ENCODE measurements at places on chromosomes 7 and 10.

GRCh38 chr7:90720984-90721760 is 125.1 kb downstream of the CDK14 start:
- peaks cover 3% of the 10 kb centered on the region for H3K4me1 ChIP-seq
- H3K27ac ChIP-seq: no peak overlapping the region
- no peak for DNase-seq
- H3K27me3 ChIP-seq: no peaks in the 10 kb centered on the region

DNA sequence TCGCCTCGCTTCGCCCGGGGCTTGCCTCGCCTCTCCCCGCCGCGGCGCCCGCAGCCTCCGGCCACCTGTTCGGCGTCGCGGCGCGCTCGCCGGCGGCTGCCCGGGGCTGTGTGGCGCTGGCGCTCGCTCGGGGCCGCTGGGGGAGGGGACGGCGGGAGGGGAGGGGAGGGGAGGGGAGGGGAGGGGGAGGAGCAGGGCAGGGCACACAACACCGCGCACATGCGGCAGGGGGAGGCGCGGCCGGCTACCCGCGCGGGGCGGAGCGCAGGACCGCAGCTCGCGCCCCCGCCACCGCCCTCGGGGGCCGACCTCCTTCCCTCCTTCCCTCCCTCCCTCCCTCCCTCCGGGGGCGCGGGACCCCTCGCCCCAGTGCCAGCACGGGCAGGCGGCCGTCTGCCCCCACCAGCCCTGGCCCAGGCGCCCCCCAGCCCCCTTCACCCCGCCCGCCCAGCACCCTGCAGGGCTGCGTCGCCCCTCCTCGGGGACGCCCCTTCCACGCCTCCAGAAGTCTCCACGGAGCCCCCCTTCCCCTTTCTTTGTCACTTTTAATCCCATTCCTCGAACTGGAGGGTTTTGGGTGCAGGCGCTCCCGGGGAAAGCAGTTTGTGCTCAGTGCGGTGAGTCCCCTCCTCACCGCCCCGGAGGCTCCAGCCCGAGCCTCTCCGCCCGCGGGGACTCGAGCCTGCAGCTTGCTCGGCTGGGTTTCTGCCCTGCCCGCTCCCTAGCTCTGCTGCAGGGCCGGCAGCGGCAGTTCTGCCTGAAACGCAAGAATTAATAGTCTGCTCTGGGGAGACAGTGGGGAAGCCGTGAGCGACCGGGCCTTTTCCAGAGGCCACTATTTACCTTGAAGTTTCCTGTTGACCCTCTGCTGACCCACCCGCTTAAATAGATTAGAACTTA is at the start of gene PARD3:
Gene PARD3, minus strand, starts transcription at position 112 of the 900 bp plus-strand sequence. CDS start 301 bp downstream, outside the sequence.
- H3K27ac ChIP-seq: peak within 1 kb of the TSS; percentile 66
- peaks cover 11% of the 10 kb centered on the region for H3K27me3 ChIP-seq
- peaks cover 6% of the 10 kb centered on the region for H3K4me1 ChIP-seq
- H3K4me3 ChIP-seq: peak within 1 kb of the TSS; percentile 83
- no peak for DNase-seq

DNA sequence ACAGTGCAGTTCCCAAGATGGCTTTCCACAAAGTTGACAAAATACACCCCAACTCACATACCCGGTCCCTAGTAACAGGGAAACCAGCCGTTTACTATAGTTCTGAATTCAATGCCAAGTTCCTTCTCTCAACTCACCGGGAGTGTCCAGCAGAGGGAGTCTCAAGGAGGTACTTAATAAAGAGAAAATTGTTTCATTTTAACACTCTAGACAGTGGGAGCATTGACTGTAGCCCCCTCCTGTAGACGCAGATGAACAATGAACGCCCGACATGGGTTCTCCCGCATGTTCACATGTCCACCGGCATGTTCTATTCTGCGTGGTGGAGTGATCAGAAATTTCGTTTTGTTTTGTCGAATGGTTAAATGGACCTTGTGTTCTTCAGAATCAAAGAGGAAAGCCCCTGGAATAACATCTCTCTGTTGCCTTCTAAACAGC is 1.9 kb downstream of the HIPK2 start:
- DNase-seq: no peak
- no peaks in the 10 kb centered on the region for H3K36me3 ChIP-seq
- H3K27me3 ChIP-seq: peaks cover 33% of the 10 kb centered on the region
- peaks cover 4% of the 10 kb centered on the region for H3K4me1 ChIP-seq

GRCh38 chr7:135206941-135207391 is 4.4 kb downstream of the WDR91 start:
- no peak overlapping the region for H3K27ac ChIP-seq
- H3K27me3 ChIP-seq: no peaks in the 10 kb centered on the region
- no peaks in the 10 kb centered on the region for H3K4me1 ChIP-seq
- no peak overlapping the region for H3K4me3 ChIP-seq
- DNase-seq: no peak

DNA sequence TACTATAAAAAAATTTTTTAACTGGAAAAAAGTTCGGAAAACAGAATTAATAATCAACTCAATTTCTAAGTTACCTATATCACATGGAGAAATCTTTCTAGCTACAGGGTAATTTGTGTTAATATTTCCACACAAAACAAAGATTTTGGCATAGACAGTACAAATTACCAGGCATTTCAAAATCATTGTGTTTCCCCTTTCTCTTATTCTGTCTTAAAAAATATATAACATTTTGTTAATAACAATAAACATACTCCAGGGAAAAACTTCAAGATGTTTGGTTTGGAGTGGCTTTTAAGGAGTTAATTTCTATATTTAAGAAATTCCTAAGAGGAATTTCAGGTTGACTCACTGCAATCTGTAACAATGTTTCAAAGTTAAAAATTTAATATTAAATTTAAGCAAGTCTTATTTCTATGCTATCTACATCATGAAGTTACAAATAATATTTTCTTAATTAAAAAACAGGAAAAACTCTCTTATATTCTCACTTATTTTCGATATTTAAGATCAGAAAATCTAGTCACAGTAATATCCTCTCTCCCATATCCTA is 132.6 kb downstream of the NRBF2 start:
- H3K4me3 ChIP-seq: peak overlapping the region; percentile 78
- peaks cover 5% of the 10 kb centered on the region for H3K36me3 ChIP-seq
- no peak overlapping the region for H3K27ac ChIP-seq
- no peaks in the 10 kb centered on the region for H3K4me1 ChIP-seq

DNA sequence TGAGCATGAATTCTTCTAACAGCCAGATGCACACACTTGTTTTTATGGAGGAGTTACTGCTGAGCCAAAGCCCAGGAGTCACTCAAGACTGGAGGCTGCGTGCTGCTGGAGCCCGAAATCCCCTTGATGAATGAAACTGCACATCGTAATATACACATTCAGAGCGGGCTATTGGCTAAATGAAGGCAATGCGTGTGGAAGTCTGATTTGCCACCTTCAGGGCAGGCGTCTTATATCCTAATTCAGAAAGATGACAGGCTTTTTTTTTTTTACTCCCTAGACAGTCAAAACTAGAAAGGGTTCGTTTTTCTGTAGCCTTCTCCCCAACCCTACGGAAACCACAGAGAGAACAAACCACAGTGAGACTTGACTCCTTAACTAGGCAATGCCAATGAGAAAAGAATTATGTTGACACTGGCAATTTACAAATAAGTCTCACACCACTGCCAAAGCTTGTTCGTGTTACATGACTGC is 227.2 kb upstream of the KLF14 start:
- no peak for DNase-seq
- H3K4me3 ChIP-seq: no peak overlapping the region
- no peaks in the 10 kb centered on the region for H3K36me3 ChIP-seq
- H3K27me3 ChIP-seq: no peaks in the 10 kb centered on the region

DNA sequence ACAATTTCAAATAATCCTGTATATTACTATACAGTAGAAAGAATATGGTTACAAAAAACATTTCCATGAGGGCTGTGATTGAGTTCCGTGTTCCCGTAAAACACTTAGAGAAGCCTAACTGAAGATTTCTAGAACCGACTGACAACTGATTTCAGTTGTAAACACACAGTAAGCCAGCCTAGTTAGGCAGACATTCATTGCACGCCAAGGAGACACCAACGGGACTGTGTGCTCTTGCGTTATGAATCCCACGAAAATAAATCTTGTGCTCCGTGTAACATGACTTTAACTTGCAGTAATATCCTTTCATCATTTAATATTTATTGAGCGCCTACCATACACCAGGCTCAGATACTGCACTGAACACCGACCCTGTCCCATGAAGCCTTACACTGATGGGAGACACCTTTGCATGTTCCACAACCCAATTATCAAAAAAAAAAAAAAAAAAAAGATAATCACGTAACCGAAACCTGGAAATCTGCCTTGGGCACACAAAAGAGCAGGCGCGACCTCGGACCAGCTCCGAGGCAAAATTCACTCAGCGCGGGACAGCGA is 420 bp upstream of the KLHL7 start:
- peak overlapping the region; percentile 93 for H3K4me3 ChIP-seq
- H3K4me1 ChIP-seq: peaks cover 3% of the 10 kb centered on the region
- H3K27me3 ChIP-seq: no peaks in the 10 kb centered on the region
- H3K36me3 ChIP-seq: no peaks in the 10 kb centered on the region

- no peaks in the 10 kb centered on the region for H3K4me1 ChIP-seq
- no peak for DNase-seq
- H3K4me3 ChIP-seq: no peak overlapping the region
- no peak overlapping the region for H3K27ac ChIP-seq
- no peaks in the 10 kb centered on the region for H3K27me3 ChIP-seq
- no peaks in the 10 kb centered on the region for H3K36me3 ChIP-seq
These were observed 6.8 kb downstream of the PON1 start for GRCh38 chr7:95317546-95317945.

DNA sequence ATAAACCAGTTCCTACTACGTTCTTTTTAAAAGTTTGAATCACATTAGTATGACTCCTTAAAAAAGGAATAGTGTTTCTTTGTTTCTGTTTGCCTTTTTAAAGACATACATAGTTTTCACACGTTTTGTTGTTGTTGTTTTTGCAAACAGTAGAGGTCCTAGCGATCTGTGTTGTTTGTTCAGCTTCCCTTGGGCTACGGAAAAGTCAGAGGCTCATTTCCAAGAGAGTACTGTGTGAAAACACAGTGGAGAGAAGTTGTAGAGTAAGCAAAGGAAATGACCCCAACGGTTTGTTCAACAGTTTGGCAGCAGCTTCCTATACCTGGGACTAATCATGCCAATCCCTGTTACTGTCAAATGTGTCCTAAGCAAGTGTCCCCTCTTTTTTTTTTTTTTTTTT is 87.1 kb upstream of the STEAP1 start:
- H3K27ac ChIP-seq: no peak overlapping the region
- no peak overlapping the region for H3K4me3 ChIP-seq
